Germinal center (tissue), 1 donor: ENCODE measurements at places on chromosomes 1 and 21.

DNA sequence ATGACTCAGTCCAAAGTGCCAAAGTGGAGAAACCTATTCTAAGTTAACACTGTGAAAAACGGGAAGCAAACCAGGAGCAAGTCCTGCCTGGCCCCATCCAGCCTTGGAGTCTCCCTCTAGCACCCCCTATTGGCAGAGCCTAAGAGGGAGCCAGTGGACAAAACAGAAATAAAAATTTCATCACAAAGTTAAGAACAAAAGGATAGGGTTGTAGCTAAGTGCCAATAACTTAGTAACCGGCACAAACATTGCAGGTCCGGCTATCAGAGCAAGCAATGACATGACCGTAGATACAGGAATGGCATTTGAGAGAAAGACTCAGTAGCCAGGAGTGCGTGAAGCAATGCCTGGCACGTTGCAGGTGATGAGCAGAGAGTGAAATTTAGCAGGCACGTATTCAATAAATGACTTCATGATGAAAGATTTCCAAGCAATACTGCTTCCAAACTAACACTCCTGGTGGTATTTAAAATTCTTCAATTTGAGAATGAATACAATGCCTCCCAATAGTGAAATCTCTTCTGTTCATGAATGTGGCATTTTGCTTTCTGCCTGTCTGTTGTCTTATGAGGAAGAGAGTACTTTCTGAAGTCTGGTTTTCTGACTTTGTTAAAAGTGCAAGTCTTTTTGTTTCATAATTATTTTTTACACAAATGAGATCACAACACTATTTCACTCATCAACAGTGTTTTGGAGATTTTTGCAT, 391.0 kb downstream of the OMA1 start:
- DNase-seq: no peak

DNA sequence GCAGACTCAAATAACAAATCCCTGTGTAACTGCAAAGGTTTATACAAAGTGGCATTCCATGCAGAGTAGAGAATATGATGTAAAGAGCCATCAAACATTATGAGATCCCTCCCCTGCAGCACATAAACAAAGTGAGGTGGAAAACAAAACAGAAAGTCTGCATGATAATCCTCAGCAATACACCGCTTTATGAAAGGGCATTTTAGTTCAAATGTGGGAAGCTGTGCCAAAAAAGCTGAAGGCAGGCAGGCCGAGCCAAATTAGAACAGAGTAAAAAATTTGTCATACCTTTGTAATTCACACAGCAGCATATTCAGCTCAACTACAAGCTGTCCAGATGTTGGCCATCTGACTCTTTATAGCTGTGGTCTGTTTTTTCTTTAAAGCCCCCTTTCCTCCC, 113.5 kb downstream of the LHX9 start:
- no peak for DNase-seq

GRCh38 chr1:206706298-206706791, 21.6 kb downstream of the MAPKAPK2 start:
- no peak for DNase-seq

- no peak for DNase-seq
Measured at GRCh38 chr1:161351482-161351881, 16.2 kb downstream of the CFAP126 start.

DNA sequence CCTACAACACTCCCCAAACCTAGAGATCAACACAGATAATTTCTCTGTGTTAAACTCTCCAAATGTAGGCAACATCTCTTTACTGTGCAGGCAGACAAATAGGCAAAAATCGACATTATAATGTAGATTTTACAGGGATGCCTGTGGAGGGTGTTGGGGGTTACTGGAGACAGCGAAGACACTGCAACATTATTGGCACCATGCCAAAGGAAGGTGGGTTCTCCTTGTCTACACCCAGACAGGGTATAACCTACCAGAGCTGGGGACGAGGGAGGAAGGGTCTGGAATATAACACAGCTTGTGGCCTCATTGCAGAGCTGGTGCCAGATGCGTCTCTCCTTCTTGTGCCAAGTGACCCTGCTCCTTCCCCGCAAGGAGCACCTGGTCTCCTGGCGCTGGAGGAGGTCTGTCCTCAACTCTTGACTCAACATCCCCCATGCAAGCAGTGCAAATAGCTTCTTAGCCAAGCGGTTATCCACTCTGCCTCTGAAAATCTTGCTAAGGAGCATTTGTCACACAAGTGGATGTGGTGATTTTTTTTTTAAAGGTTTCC, 404.0 kb downstream of the PRDM2 start:
- DNase-seq: no peak

GRCh38 chr1:223249854-223250631, 107.0 kb upstream of the TLR5 start:
- DNase-seq: no peak

DNA sequence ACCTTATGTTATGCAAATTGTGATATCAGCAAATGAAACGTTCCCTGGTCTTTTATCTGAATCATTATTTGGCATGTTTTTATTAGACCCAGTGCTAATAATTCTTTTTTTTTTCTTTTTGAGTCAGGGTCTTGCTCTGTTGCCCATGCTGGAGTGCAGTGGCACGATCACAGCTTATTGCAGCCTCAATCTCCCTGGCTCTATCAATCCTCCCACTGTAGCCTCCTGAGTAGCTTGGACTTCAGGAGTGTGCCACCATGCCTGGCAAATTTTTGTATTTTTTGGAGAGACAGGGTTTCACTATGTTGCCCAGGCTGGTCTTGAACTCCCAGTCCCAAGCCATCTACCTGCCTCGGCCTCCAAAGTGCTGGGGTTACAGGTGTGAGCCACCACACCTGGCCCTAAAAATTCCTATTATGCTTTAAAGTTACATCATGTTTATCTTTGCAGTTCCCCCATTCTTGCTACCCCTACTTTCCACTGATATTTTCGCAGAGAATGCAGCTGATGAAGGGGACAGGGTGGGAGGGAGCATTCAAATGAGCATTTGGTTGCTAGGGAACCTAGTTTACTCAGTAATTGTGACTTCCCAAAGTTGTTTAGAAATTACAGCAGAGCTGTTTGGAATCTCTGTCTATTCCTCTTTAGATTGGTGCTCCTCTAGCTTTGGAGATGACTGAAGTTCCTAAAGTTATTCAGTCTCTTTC, 18.4 kb downstream of the C1orf21 start:
- no peak for DNase-seq

DNA sequence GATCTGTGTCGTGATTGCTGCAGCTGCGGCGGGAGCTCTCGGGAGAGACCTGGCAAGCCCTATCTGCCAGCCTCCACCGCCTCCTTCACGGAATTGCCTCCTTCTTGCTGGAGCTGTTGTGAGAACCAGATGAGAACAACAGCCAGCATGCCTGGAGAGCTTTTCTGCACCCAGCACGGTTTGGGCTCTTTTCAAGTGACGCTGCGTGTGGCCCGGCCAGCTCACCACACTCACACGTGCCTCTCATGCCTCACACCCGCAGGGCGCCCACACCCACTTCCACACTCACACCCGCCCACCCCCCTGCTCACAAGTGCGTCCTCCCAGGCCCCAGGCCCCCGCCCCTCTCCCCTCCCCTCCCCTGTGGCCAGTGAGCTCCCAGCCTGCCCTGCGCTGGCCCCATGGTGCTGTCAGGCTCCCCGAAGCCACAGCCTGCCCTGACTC, 135.7 kb upstream of the RUNX3 start:
- no peak for DNase-seq

DNA sequence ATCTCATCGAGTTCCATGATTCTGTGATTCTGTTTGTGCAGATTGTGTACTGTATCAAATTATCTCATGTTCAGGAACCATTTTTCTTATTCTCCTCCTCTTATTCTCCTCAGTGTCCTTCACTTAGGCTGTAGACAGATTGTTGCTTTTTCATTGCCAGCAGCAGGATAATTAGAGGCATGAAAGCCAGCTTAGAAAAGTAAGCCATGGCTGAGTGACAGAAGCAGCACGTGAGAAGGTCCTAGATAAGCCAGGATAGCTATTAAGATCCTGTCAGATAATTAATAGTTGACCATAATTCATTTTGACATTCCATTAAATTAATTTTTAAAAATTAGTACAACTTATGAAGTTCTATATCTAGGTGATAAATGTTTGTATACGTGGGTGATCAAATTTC, 60.8 kb upstream of the PRKACB start:
- DNase-seq: no peak

DNA sequence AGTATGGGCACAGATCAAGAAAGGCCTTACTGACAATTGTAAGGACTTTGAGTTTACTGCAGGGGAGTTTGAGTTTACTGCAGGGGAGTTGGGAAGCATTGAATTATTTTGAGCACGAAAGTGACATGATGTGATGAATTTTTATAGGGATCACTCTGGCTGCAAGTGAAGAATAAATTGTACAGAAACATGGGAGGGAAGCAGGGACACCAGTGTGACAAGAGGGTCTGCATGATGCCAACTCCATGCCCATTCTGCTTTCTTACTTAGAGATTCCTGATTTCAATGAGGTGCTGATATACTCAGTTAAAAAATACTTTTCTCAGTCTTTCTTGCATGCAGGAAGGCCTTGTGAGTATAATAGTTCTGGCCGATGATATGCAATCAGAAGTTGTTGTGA, 234.4 kb downstream of the CENPF start:
- no peak for DNase-seq
